ENCODE measurements at places on chromosomes 4 and X. TPM values are rescaled to one million over a fixed set of nuclear protein-coding genes. Genes with fewer than 3 reads are reported as not detected.
A peak's percentile ranks its signal among the peaks of the same experiment; 100 is the strongest.

DNA sequence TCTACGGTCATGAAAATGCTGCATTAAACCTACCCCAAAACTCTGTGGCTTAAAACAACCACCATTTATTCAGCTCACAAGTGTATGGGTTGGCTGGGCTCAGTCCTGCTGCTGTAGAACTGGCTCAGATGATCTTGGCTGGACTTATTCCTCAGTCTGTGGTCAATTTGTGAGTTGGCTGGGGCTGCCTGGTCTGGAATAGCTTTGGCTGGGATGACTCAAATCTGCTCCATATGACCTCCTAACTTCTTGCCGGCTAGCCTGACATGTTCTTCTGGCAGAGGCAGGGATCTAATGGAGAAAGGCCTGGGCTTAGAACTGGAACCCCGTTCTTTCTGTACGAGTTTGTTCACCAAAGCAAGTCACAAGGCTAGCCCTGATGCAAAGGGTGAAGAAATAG, 71.7 kb downstream of the CFAP299 start:
- DNase-seq = no peak

GRCh38 chrX:96721354-96721753, 36.7 kb downstream of the DIAPH2 start:
- DNase-seq = peak; percentile 55

GRCh38 chr4:27062256-27062655, 201.6 kb downstream of the STIM2 start:
- DNase-seq = no peak

ZXDA gene
- total RNA-seq = 8.2 TPM

- DNase-seq = no peak
Measured at GRCh38 chrX:73876911-73877310, 313.9 kb downstream of the CHIC1 start.

DNA sequence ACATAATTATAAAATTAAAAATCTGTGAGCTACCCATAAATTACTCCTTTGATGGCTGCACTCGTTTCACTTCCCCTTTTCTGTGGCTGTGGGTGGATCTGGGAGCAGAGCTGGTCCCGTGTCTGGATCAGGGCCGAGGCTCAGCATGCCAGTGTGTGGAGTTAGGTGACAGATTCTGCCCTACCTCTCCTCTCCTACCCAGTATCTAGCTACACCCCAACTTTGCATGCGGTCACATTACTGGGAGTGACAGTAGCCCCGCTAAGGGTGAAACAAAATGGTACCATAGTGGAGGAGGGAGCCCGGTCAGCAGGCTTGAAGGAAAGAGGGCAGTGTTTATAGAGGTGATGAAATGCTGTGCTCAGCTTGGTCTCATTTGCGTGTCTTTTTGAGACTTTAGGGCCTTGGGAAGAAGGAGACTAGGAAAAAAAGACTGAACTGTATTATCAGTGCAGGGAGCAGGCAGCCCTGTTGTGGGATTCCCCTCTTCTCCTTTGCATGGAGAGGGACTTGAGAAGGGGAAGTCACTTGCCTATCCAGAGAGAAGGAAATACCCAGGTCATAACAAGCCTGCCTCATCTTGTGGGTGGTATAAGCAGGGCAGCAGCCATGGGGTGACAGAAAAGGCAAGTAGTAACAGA, 48.4 kb downstream of the ARHGAP10 start:
- no peak for DNase-seq

DNA sequence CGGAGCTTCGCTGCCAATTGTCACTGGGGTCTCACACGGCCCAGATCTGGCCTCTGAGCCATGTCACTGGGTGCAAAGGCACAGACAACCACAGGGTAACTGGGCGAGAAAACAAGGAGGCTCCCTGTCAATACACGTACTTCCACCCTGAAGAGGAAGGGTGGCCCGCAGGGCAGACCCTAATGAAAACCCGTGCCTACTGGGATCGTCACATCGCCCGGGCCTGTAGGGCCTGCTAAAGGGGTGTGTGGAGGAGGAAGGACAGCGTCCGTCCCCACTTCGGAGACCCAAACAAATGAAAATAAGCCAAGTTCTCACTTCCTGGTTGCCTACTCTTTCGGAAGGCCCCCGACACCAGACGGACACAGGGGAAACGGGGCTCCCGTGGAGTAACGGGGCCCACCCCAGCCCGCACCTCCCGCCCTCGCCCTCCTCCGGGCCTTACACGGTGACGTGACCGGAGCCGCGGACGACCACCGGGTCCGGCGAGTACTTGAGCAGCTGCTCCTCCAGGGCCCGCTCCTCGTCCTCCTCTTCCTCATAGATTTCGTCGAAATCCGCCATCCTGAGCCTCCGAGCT, 578 bp downstream of the CHIC2 start:
- DNase-seq = peak; percentile 9

Measured in renal cortical epithelial cell (primary cell).